ENCODE measurements at places on chromosomes 11 and 22.

- no peak for DNase-seq
These were observed 370.1 kb downstream of the OPCML start for GRCh38 chr11:133162227-133162626.

DNA sequence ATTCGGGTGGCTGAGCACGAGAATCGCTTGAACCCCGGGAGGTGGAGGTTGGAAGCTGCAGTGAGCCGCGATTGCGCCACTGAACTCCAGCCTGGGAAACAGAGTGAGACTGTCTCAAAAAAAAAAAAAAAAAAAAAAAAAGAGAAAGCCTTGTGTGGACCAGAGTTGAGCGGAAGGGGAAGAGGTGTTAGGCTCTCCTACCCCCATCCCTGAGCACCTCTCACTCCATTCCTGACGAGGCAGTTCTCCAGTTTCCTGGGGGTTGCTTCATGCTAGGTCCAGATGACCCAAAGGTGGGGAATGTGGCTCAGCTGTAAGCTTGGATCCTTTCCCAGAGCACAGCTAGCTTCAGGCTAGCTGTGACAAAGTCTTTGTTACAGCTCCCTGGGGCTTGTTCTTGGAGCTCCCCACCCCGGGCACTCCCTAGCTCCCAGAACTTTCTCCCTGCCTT is 8.8 kb upstream of the DNAL4 start:
- no peak for DNase-seq

DNA sequence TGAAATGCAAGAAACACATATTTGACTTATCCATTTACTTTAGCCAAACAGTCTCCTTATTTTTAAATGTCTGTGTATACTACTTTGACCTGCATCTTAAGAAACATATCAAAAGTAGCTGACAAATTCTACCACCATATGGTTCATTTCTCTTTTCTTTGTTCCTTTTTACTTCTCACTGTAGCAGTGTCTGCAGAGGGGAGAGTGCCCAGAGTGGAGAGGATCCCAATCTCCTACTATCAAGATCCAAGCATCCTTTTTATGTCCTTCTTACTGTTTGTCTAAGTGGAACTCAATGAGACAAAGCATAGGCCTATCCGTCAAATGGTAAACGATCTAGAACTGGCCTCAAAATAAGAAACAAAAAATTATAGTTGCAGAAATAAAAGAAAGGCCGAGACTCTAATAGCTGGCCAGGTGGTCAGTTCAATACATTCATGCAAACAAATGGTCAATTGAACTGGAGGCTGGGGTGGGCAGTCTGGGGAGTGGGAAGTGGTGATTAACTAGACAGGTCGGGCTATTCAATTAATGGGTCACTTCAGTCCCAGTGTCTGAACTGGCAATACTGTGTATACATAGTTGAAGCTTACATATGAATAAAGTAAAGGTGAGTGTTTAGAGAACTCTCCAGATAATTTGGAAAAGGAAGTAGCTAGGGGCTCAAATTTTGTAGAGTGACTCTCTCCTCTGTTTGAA is 149.1 kb downstream of the MAML2 start:
- no peak for DNase-seq

DNA sequence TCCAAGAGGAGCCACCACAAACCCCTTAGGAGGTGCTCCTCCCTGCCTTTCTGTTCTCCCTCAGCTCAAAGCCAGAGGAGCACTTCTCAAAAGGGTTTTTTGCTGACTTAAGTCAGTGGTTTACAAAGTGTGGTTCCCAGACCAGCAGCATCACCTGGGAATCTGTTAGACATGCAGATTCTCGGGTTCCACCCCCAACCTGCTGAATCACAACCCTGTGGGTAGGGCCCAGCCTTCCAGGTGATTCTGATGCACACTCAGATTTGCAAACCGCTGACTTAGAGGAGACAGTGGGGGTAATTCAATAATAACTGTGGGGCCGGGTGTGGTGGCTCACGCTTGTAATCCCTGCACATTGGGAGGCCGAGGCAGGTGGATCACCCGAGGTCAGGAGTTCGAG is 22.8 kb downstream of the CREB3L1 start:
- DNase-seq = no peak

GRCh38 chr22:30902496-30903357 is 65.8 kb downstream of the MORC2 start:
- DNase-seq = no peak

GRCh38 chr11:78567209-78567608 is 7.5 kb downstream of the NARS2 start:
- DNase-seq = no peak

DNA sequence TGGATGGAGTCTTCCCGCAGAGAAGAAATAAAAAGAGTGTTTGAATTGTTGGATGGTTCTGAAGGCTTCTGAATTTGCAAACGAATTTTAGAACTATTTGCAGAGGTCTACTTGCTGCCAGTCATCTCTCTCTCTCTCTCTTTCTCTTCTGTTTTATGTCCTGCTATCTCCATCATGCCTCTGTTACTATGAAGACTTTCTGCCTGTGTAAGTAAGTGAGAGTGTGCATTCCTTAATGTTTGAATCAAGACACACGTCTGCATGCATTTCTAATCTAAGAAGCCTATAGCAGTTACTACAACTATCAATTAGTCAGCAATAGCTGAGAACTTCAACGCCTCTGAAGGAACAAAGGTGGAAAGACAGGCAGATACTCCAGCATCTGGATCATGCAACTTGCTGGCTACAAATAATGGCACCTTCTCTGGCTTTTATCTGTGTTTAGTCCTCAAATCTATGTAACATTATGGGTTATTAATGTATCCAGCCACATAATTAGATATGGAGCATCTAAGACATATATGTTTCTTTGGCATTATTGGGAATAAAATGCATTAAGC is 191.5 kb upstream of the BLID start:
- DNase-seq = no peak

- DNase-seq = no peak
These were observed at the start of gene FXYD2 for GRCh38 chr11:117824571-117825537. Gene FXYD2, minus strand, starts transcription at chr11:117824744. Its CDS starts 66 bp downstream, at chr11:117824678.

DNA sequence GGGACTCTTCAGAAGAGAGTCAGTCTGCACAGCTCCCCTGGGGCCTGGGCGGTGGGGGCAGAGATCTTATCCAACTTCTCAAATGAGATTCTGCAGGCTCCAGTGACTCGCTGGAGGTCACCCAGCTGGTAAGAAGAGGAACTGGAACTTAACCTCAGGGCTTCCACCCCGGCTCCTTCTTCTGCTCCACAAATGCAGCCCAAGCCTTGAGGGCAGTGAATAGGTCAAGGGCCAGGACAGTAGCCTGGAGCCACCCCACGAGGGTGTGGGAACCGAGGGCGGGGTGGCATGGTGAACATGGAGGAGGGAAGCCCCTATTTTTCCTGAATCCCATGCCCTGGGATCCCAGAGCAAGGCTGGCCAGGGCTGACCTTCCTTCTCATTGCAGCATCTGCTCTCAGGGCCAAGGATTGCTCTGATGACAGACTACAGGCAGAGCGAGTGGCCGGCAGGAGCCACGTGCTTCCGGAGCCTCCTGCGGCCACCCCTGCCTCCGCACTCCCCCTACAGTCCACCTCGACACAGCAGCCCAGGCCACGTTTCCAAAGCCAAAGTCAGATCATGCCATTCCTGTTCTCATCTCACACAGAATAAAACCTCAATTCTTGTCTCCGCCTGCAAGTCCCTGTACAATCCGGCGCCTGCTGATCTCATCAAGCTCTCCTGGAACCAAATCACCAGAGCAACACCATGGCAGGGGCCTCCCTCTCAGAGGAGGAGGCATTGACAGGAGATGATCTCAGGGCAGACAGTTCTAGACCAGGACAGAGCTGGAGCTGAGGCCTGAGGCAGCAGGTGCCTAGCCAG is 21.1 kb upstream of the UPK3A start:
- DNase-seq = no peak

DNA sequence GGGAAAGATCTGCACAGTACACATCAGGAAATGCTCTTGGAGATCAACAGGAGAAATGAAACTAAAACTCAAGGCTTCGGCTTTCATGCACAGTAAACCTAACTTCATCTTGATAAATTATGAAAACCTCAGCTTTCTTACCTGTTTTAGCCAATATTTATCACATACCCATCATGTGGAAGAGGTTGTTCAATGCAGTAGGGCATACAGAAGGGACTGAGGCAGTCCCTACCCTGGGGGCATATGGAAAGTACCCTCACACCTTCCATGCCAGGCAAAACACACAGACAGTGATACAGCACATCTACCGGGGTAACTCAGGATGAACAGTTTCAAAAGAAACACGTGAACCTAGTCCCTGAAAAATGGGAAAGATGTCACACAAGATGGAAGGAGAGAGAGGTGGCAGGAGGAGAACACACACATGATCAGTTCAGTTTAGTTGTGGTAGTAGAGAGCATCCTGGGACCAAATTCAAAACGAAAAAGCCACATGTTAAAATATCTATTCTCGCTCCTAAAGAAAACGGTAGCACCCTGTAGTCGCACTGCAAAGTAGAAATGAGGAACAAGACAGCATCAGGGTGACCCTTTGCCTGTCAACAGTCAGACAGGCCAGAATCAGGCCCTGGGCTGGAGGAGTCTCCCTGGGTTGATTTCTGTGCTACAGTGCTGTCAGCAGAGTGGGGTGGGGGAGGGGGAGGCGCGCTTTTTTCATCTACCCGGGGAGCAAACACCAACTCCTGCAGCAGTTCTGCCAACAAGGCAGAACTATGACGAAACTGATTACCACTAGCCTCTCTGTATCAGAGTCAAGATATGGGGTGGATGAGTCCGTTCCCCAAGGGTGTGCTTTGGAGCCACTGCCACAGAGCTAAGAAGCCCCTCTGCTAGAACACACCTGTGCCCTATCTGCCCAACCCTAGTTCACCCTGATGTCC is 1.3 kb downstream of the HIRA start:
- DNase-seq = peak; percentile 12

DNA sequence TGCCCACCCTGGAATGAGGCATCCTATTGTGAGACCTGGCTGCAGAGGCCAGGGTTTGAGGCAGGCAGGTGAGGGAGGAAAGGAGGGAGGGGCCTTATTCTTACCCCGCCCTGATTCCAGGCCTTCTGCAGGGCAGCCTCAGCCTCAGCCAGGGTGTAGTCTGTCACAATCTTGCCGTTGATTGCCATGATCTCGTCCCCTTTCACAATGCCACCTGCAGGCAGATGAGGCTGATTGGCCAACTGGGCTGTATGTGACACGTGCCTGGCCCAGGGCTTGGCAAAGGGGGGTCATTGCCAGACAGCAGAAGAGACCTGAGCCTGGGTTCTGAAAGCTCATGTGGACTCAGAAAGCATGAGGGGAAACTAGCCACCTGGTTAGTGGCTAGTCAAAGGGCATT is 21.4 kb upstream of the ABCC8 start:
- DNase-seq = no peak

DNA sequence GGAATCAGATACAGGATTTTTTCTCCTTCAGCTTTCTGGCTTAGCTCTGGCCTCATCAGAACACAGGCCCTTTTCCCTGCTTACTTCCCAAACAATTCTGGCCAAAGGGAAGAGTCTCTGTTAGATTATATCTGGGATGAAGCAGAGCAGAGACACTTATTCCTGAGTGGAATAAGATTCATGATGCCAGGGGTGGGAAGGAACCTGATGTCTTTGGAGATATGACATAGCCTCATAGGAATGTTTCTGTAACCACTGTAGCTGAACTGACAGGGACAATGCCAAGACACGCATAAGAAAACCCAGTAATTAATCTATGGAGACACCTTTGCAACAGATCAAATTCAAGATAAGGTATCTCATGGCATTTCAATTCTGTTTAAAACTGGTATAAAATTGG is 177.1 kb upstream of the RAG2 start:
- no peak for DNase-seq

GRCh38 chr22:46418827-46419226 is 83.3 kb downstream of the TRMU start:
- no peak for DNase-seq

DNA sequence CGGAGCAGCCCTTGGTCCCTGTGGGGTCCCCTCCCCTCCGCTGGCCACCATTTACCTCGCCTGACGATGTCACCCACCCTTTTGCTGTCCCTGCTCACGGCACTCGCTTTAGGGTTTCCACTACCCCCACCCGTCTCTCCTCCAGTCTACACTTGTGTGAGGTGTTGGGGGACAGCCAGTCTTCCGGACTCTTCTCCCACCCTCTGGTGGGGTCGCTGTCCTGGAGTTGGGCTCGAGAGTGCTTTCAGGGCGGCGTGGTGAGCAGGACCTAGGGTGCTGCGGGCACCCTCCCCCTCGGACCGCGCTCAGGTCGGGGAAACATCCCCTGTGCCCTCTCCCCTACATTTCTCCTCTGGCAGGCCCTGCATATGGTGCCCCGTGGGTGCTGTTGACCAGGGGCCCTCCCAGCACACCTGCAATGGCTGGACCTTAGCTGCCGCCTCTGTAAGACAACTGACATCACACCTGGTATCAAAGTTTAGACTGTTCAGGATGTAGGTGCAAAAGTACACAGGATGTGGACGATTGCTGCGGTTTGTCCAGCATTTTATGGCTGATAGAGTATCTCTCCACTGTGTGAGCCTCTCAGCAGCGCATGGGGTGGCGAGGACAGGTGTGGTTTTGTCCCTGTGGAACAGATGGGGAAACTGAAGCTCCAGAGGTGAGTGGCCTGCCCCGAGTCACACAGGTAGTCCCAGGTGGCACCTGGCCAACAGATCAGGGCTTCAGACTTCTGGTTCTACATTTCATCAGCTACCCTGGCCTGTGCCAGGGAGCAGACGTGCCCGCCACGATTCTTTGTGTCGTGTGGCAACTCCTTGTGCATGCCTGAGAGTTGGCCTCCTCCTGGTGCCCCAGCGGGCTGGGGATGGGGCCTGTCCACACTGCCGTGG is 1.2 kb downstream of the GRK2 start:
- no peak for DNase-seq

DNA sequence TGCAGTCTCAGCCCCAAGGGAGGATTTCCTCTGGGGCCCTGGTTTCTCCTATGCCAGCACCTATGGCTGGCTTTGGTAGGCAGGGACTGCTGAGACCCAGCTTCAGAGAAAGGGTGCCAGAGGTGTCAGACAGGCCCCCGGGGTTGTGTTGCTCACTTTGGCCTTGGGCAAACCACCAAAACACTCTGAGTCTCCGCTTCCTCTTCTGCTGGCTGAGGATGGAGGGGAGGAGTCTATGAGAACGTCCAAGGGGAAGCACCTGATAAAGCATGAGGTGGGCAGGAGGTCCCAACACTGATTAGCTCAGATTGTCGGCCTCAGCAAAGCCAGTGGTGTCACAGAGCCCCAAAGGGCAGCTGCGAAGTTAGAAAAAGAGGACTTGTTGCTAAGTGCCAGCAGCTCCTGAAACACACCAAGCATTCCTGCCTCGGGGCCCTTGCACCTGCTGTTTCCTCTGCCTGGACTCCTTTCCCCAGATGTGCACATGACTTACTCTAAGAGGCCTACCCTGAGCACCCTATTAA is 10.5 kb downstream of the SMTNL1 start:
- peak; percentile 26 for DNase-seq

DNA sequence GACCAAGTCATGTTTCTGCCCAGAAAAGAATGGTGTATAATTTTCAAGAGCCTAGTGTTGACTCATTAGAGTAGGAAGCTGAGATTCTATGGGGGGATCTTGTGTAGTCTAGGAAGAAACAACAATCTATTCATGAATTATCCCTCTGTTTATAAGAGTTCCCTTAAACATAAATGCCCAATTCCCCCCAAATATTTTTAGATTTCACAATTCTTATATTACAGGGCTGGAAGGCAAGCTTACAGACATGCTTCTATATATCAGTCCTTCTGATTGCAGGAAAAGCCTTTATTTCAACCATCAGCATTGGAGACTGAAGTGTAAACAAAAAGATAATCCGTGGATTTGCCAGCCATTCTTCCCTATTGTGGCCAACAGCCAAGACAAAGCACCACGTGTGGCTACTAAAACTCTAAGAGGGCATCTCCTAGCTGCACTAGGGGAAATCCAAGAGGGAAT is 71.4 kb downstream of the NAT10 start:
- no peak for DNase-seq

Data from activated naive CD8-positive, alpha-beta T cell treated with anti-CD3 and anti-CD28 coated beads for 36 hours (primary cell).